ENCODE measurements at places on chromosomes 13 and 19.

DNA sequence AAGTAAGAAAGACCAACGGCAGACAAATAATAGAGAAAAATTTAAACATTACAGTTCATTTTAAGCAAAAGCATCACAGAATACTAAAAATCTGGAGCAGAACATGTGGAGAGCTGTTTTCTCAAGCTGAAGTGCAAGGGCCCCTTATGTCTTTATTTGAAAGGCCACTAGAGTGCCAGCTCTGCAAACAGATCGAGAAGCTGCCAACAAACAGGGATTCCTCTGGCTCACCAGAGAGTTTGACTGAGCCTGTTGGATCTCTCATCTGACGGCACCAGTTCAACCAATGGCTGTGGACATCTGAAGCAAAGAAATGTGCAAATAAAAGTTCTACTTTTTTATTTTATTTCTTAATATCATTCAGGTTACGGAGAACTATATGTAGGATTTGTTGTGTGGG, 119.7 kb downstream of the COL4A2 start:
- no peak for DNase-seq

DNA sequence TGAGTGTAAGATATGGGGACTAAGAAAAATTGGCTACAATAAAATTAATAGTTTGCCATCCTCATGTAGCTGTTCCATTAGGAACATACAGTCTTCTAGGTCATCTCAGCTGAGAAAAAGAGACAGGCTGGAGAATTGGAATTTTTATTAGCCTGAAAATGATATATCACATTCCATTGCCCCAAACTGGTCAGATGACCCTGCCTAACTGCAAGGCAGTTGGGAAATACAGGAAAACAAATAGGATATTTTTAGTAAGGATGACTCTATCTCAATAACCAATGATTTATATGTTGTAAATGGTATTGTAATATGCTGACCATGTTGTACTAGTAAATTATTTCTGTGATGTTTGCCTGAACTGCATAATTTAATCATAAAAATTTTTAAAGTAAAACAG, 673.8 kb downstream of the PCDH9 start:
- no peak for DNase-seq

DNA sequence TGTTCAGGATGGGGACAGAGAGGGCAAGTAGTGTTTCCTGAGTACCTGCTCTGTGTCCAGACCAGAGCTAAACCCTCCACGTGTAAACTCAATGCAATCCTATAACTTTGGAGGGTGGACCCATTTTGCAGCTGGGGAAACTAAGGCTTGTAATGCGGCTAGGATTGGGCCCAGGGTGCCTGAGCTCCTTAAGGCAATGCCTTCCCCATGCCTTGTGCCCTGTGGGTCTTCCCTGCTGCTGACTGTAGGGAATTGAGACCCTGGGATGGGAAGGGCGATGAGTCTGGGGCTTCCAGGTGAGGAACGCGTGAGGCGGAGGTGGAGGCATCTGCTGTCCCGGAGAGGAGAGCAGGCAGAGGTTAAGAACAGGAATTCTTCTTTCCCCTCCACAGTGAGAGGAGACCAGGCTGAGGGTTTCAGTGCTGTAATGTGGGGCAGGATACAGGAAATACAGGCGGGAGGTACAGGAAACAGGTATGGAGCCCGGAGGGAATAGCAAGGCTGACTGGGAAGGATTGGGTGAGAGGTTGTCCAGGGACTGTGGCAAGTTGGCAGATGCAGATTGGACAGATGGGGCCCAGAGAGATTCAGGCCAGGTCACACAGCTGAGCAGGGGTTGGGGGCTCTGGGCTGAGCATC, 19.2 kb downstream of the SLC27A1 start:
- DNase-seq: no peak

- no peak for DNase-seq
These were observed 1017.4 kb downstream of the EFNB2 start for GRCh38 chr13:105518086-105518485.

DNA sequence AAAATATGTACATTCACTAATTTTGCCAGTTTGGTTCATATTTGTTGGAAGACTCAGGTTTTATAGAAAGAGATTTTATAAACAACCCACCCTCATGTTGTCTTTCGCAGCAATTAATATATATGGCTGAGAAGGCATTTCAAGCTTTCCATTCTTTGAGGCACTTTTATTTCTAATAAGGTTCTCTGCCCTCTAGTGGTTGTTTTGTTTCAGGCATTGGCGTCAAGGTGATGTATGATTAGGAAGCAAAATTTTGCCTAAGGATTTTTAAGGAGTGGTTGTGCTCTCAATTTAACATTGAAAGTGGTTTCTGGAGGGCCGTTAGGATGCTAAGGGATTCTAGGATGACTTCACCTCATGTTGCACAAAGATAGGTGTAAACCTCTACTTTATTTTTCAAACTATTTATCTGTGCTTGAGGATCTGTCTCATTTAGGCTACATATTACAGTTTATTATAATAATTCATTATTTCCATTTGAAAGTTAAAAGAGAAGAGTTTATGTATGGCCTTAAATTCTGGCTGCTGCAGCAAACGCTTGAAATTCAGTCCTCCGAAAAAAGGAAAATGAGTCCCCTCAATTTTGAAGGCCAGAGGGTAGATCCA, 35.9 kb downstream of the OXGR1 start:
- DNase-seq: no peak

DNA sequence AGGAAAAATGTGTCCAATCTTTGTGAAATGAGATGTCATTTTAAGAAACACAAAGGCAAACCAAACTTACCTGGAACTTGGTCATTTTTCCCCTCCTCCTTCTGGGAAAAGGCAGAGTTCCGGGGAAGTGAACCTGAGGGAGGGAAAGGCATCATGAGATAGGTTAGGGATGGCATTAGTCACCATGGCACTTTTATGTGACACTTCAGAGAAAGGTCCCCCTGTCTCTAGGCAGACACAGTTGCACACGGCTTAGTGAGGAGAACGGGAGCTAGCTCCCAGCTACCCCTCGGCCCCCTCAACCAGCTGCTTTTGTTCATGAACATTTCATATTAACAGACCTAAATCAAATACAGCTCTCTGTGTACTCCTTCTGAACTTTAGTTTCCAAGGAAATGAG, 1.5 kb downstream of the ZNF235 start:
- DNase-seq: no peak

DNA sequence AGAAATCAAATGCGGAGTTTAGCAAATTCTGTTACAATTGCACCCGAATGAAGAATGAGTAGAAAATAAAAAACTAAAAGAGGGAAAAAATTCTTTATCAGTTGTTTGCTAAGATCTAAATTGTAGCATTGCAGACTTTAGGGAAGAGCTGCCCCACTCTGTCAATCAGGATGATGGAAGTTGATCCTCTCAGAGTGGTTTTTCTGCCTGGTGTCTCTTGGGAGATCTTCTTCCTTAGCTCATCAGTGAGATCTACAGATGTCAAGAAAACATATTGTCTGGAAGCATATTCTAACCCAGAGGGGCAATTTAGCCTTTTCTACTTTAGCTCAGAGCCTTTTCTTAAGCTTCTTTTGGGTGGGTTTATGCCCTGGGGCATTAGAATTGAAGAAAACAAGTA, 223.2 kb upstream of the PCDH17 start:
- no peak for DNase-seq

GRCh38 chr19:1304197-1304924, 18.7 kb downstream of the EFNA2 start:
- DNase-seq: no peak

GRCh38 chr19:48543121-48543710, 8.8 kb upstream of the SULT2B1 start:
- DNase-seq: no peak

- no peak for DNase-seq
These were observed at the start of gene MYPOP for GRCh38 chr19:45901912-45902650. MYPOP (minus strand) TSS chr19:45902613; CDS start chr19:45901773, 840 bp downstream.

- no peak for DNase-seq
These were observed 4.9 kb upstream of the POU4F1 start for GRCh38 chr13:78608252-78608687.

- DNase-seq: no peak
These were observed 3.4 kb upstream of the POU4F1 start for GRCh38 chr13:78606471-78607408.

GRCh38 chr19:18848878-18849661, 17.3 kb downstream of the UPF1 start:
- peak; percentile 37 for DNase-seq

GRCh38 chr13:105084931-105085330, 1450.5 kb downstream of the EFNB2 start:
- no peak for DNase-seq

GRCh38 chr19:27709496-27709895, 1503.5 kb downstream of the UQCRFS1 start:
- no peak for DNase-seq

GRCh38 chr13:82687884-82688283, 1194.4 kb downstream of the SLITRK1 start:
- DNase-seq: no peak
